ENCODE measurements at places on chromosomes 2 and 18.

GRCh38 chr2:206273905-206274304 is 558 bp upstream of the ZDBF2 start:
- no peak for DNase-seq

DNA sequence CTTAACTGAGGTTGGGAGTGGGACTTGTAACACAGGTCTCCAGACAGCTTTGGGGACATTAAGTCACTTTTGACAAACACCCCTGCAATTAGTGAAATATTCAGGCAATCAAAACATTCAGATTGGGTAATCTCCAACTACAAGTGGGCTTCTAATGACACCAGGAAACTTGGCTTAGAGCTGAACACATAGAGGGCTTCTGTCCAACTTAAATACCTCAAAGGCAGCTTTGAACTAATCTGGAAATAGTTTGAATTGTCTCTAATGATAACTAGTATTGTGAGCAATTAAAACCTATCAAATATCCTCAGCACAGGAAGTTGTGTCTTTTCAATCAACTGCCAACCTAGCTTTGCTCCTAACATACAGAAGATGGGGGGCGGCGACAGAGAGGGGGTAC is 5.1 kb upstream of the ASPRV1 start:
- DNase-seq, result no peak

GRCh38 chr2:132720393-132720792 is 50.4 kb upstream of the LYPD1 start:
- DNase-seq, result no peak

DNA sequence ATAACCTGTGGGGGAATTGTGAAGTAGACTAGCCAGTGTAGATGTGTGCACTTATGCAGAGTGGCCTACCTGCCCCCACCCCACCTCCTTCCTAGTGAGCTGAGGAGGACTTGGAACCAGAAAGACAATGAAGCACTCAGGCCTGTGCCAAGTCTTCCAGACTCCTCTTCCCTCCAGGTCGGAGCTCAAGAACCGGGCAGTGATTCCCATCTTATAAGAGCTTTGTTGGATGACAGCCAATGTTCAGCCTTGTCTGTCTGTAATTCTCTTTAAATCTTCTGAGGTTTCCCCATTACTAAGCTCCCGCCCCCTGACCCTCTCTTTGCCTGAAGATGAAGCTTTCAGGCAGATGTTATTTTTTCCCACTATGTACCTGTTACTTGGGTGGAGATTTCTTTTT is 121.0 kb downstream of the SMAD2 start:
- no peak for DNase-seq

DNA sequence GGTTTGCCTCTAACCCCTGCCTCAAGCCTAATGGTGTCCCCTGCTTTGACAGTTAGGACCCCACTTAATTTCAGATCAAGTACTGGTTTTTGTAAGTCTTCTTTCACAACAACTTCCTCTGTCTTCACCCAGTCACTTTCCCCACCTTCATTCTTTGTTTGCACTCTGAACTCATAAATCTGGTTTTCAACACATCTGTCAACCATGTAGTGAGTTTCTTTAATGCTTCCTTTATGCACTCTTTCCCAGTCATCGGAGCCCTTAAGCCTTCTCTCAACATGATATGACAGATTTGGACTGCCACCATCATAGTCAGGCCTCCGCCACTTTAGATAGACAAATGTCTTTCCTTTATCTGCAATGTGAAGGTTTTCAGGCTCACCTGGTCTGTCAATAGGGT is 109.1 kb downstream of the PLEKHA3 start:
- DNase-seq, result no peak

DNA sequence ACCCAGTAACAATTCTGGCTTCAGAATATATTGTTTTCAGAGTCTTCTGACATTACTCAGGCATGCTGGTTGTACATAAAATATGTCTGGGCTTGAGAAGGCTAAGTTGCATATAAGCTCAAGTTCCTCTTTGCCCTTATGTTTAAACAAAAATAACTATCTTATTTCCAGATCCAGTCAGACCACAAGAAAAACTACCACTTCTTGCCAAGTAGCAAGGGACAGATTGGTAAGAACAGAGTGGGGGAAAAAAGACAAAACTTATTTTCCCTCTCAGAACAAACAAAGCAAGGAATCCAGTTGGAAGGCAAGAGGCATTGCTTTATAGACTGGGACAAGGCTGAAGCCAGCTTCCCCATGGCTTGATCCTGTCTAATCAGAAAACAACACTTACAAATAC is 1036.7 kb upstream of the CELF4 start:
- DNase-seq, result no peak

- DNase-seq, result no peak
These were observed 11.8 kb downstream of the MTX2 start for GRCh38 chr2:176280867-176281658.

All from SJCRH30 (cell line).